ENCODE measurements at places on chromosomes 3 and 15. TPM values are rescaled to one million over a fixed set of nuclear protein-coding genes. Genes with fewer than 3 reads are reported as not detected.

DNA sequence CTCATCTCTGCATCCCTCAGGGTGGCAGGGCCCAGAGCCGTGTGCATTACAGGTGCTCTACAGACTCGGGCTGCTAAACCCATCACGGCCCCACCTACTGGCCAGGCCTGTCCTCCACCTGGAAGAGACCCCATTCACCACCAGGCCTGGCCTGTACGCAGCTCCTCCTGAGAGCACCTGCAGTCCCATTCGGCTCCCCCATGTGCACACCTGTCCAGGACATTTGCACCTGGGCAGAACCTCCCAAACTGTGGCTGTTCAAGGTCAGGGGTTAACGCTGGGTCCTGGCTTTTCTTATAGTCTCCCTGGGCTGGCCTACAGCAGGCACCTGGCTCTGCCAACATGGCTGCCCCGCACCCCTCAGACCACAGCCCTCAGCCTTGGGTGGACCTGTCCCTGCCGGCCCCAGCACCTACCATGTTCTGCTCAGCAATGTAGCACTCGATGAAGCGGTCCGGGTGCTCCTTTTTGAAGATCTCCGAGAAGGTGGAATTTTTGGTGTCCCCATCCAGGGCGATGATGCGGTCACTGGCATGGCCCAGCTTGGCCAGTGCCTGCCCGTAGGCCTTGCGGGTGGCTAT, 25.7 kb downstream of the TKT start:
- no peaks in the 10 kb centered on the region for H3K4me1 ChIP-seq
- H3K4me3 ChIP-seq, result no peak overlapping the region
- no peak for DNase-seq

The ADAMTS9 gene
- total RNA-seq, result 24.6 TPM

The LTK gene
- not detected for total RNA-seq

GRCh38 chr15:95684693-95685115, 645.8 kb upstream of the NR2F2 start:
- no peak overlapping the region for H3K4me3 ChIP-seq
- no peak overlapping the region for H3K27ac ChIP-seq
- no peaks in the 10 kb centered on the region for H3K27me3 ChIP-seq
- no peak for DNase-seq
- H3K36me3 ChIP-seq, result no peaks in the 10 kb centered on the region

DNA sequence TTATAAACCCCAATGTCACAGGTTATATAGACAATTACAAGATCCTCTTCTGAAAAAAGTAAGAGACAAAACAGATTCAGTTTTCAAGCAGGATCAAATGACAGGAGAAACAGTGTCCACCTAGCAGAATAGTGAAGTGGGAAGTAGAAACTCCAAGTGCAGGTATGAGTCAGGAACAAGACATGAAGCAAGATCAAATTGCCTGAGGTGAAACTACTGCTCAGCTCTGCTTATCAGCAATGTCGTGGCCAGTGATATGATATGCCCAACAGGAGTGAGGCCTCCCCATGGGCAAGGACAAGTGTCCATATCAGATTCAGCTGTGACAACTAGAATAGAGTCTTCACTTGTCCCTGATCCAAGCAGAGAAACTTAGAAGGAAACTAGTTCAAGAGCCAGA, 100.0 kb downstream of the ZMAT3 start:
- H3K4me3 ChIP-seq, result no peak overlapping the region
- H3K36me3 ChIP-seq, result no peaks in the 10 kb centered on the region
- DNase-seq, result no peak
- H3K27me3 ChIP-seq, result no peaks in the 10 kb centered on the region
- H3K4me1 ChIP-seq, result peaks cover 1% of the 10 kb centered on the region
- H3K27ac ChIP-seq, result no peak overlapping the region

DNA sequence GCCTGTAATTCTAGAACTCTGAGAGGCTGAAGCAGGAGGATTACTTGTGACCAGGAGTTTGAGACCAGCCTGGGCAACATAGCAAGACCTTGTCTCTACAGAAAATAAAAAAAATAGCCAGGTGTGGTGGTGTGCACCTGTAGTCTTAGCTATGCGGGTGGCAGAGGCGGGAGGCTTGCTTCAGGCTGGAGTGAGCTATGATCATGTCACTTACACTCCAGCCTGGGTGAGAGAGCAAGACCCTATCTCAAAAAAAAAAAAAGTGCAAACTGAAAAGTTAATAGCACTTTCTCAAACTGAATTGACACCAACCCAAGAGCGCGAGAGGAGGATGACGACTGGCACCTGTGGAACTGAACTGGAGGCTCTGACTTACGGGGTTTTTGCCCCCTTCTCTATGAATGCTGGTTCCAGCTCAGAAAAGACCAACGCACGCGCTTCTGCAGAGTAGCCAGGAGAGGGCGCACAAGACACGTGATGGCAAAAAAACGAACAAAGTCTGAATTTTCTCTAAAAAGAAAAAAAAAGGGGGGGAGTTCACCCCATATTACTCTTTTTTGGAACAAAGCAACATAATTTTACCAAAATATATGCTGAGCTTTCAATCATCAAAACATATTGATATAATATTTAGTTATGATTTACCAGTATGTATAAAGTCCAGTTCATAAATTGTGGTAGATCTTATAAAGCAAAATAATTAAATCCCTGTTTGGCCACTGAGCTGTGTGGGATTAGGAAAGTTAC, 23.7 kb downstream of the CFAP92 start:
- DNase-seq, result peak; percentile 66
- no peaks in the 10 kb centered on the region for H3K4me1 ChIP-seq
- no peaks in the 10 kb centered on the region for H3K27me3 ChIP-seq

GRCh38 chr15:94164202-94164807, 67.1 kb upstream of the MCTP2 start:
- H3K4me3 ChIP-seq, result no peak overlapping the region
- no peaks in the 10 kb centered on the region for H3K27me3 ChIP-seq
- H3K27ac ChIP-seq, result no peak overlapping the region

The SPRED1 gene
- 23.7 TPM for total RNA-seq

- H3K27ac ChIP-seq, result no peak overlapping the region
- H3K36me3 ChIP-seq, result no peaks in the 10 kb centered on the region
- no peak overlapping the region for H3K4me3 ChIP-seq
These were observed 351.2 kb upstream of the ATP10A start for GRCh38 chr15:26214290-26214689.

The HIGD2B gene
- total RNA-seq, result not detected

- no peak for DNase-seq
- H3K4me3 ChIP-seq, result no peak overlapping the region
- no peaks in the 10 kb centered on the region for H3K36me3 ChIP-seq
These were observed 5.1 kb downstream of the ANP32A start for GRCh38 chr15:68815598-68815997.

The ARGFX gene
- not detected for total RNA-seq

DNA sequence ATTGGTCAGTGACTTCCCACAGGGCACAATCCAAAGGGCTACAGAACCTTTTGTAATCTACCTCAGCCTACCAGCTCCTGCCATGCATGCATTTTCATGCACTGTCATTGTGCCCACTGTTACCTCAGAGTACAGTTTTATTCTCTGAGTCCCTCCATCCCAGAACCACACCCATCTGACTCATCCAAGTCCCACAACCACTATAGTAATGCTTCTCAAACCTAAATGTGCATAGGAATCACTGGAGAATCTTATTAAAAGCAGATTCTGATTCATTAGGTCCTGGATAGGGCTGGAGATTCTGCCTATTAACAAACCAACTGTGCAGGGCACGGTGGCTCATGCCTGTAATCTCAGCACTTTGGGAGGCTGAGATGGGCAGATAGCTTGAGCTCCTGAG, 3.7 kb upstream of the B3GALNT1 start:
- H3K4me3 ChIP-seq, result no peak overlapping the region
- H3K27me3 ChIP-seq, result no peaks in the 10 kb centered on the region
- H3K27ac ChIP-seq, result no peak overlapping the region
- peaks cover 7% of the 10 kb centered on the region for H3K4me1 ChIP-seq
- DNase-seq, result no peak
- H3K36me3 ChIP-seq, result no peaks in the 10 kb centered on the region

GRCh38 chr3:179108086-179108485, 36.5 kb upstream of the ZMAT3 start:
- H3K4me3 ChIP-seq, result no peak overlapping the region
- H3K4me1 ChIP-seq, result no peaks in the 10 kb centered on the region
- DNase-seq, result no peak
- H3K27me3 ChIP-seq, result no peaks in the 10 kb centered on the region

The SNAPC5 gene
- total RNA-seq, result 28.2 TPM

DNA sequence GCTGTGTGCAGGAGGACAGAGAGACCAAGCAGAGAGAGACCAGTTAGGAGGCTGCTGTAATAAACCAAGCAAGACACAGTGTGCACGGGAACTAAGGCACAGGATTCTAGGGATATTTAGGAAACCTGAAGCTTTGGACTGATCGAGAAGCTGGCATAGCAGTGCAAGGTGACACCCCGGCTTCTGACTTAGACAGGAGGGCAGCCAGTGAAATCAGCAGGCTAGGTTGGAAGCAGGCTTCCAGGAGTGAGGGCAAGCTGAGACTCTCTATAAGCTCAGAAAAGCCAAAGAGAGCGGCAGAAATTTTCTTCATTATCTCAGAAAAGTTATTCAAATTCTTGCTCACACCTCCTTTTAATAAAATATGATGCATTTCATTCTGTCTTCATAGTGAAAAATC, 104.6 kb downstream of the LIPC start:
- H3K4me3 ChIP-seq, result no peak overlapping the region
- H3K27me3 ChIP-seq, result no peaks in the 10 kb centered on the region
- no peak for DNase-seq
- H3K27ac ChIP-seq, result no peak overlapping the region
- no peaks in the 10 kb centered on the region for H3K36me3 ChIP-seq
- no peaks in the 10 kb centered on the region for H3K4me1 ChIP-seq

The KIF15 gene
- 0.15 TPM for total RNA-seq

- H3K27ac ChIP-seq, result no peak overlapping the region
- no peaks in the 10 kb centered on the region for H3K36me3 ChIP-seq
- H3K27me3 ChIP-seq, result no peaks in the 10 kb centered on the region
- no peaks in the 10 kb centered on the region for H3K4me1 ChIP-seq
These were observed 4.1 kb downstream of the SV2B start for GRCh38 chr15:91104111-91104510.

The SCN11A gene
- total RNA-seq, result 0.34 TPM

The PPIP5K1 gene
- total RNA-seq, result 16.5 TPM

DNA sequence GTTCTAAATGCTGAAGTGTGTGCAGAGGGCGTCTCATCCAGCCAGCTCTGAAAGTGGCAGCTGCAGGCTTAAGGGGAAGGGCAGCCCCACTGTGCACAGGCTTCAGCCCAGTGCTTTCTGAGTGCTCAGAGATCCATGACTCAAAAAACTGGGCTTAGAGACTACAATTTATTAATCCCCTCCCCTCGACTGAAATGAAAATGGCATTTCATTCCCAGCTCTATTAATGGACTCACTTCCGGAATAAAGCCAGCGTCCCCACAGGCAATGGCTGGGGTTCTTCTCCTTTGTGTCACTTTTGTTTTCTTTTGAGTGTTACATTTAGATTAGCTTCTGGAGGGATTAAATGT, 55.5 kb upstream of the PLXNA1 start:
- no peaks in the 10 kb centered on the region for H3K27me3 ChIP-seq
- no peaks in the 10 kb centered on the region for H3K36me3 ChIP-seq
- H3K4me3 ChIP-seq, result no peak overlapping the region
- DNase-seq, result no peak

- H3K27me3 ChIP-seq, result no peaks in the 10 kb centered on the region
- no peaks in the 10 kb centered on the region for H3K4me1 ChIP-seq
- no peak overlapping the region for H3K4me3 ChIP-seq
- no peak for DNase-seq
- no peak overlapping the region for H3K27ac ChIP-seq
These were observed 7.4 kb downstream of the LRRC58 start for GRCh38 chr3:120341658-120342346.

DNA sequence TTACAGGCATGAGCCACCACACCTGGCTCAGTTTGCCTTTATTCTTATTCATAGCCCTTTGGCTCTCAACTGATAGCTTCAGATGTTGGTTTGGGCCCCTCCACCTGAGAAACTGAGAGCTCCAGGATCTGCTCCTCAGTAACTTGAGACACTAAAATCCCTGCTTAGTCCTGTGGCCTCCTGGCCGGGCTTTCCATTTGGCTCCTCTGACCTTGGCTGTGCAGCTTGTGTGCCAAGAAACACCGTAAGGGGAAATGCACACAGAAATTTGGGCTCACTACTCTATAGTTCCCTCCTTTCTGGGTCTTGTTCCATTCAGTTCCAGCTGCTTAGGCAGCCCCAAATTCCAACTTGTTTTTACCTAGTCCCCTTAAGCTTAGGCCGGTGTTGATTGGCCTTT, 24.9 kb downstream of the NIPA2 start:
- no peak overlapping the region for H3K4me3 ChIP-seq
- no peak overlapping the region for H3K27ac ChIP-seq
- H3K27me3 ChIP-seq, result no peaks in the 10 kb centered on the region
- H3K36me3 ChIP-seq, result no peaks in the 10 kb centered on the region
- no peaks in the 10 kb centered on the region for H3K4me1 ChIP-seq
- DNase-seq, result no peak

GRCh38 chr15:92043283-92043682, 189.8 kb downstream of the SLCO3A1 start:
- H3K4me1 ChIP-seq, result no peaks in the 10 kb centered on the region
- no peaks in the 10 kb centered on the region for H3K36me3 ChIP-seq
- DNase-seq, result no peak
- no peak overlapping the region for H3K4me3 ChIP-seq

The TMEM42 gene
- total RNA-seq, result 11.9 TPM

DNA sequence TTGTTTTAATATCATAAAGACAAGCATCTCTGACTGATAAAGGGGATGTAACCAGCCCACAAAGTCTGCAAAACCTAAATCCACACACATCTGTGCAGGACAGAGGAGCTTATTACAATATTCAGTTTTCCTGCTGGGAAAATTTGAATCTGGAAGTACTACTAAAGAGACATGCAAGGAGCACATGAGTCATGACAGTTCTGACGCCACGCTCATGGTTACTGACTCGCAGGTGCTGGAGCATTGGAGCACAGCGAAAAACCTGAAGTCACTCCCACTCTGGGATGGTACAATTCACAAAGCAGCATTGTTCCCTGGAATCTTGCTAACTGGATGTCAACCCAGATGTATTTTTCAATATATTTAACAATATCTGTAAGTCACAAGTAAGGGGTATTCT, 7.6 kb upstream of the ISL2 start:
- no peak for DNase-seq
- H3K4me3 ChIP-seq, result no peak overlapping the region
- H3K27ac ChIP-seq, result no peak overlapping the region
- H3K4me1 ChIP-seq, result no peaks in the 10 kb centered on the region

The SLC6A6 gene
- 51.9 TPM for total RNA-seq

- no peak overlapping the region for H3K27ac ChIP-seq
- DNase-seq, result no peak
- H3K4me1 ChIP-seq, result no peaks in the 10 kb centered on the region
- no peak overlapping the region for H3K4me3 ChIP-seq
- no peaks in the 10 kb centered on the region for H3K27me3 ChIP-seq
- H3K36me3 ChIP-seq, result no peaks in the 10 kb centered on the region
These were observed 242.1 kb downstream of the RAP2B start for GRCh38 chr3:153404157-153404556.

- H3K4me1 ChIP-seq, result no peaks in the 10 kb centered on the region
- H3K27ac ChIP-seq, result no peak overlapping the region
- no peaks in the 10 kb centered on the region for H3K27me3 ChIP-seq
- no peak for DNase-seq
- H3K36me3 ChIP-seq, result no peaks in the 10 kb centered on the region
These were observed 31.4 kb upstream of the RARB start for GRCh38 chr3:25396686-25397085.
